Renal cortex interstitium (tissue), 15 donors: ENCODE measurements at places on chromosomes 16 and 17. TPM values are rescaled to one million over a fixed set of nuclear protein-coding genes. Genes with fewer than 3 reads are reported as not detected.

HOXB6 gene
- 173 TPM for polyA plus RNA-seq

DNA sequence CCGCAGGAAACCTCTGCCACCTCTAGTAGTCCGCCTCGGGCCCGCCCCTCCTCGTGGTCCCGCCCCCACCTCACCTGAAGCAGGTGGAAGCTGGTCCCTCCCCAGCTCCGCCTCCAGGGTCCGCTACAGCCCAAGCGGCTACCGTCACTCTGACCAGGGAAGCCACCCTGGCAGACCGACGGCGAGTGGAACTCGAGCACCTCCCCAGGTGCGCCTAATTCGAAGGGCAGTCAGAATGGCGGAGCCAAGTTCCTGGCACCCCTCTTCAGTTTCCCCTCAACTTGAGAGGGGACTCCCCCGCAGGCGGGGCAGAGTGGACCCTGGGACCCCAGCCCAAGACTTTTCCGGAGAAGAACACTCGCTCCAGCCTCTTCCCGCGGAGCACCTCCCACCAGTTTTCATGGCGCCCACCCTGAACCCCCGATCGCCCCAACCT is 507 bp downstream of the FHOD1 start:
- no peak for DNase-seq

AKAP1 gene
- polyA plus RNA-seq = 37.0 TPM

DNA sequence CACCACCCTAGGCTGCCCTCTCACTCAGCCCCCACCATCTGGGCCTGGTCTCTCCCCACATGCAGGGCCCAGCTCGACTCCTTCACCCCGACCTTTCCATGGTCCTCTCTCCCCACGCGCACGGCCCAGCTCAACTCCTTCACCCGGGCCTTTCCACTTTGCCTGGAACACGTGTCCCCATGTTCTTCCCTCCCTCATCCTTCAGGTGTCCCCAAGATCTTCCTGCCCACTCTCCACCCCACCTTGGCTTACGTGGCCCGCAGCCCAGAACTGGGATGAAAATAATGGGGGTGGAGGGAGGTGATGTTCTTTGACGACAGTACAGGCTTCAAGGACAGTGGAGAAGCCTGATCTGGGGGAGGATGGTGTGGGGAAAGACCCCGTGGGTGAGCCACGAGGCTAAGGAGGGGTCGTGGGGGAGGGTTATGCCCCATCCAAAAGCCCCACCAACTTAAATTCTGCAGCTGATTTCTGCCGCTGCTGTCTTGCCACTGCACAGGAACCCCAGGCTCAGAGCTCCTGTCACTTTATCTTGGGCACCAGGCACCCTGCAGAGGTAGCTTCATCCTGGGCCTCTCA is 9.9 kb upstream of the MEAK7 start:
- DNase-seq = no peak

ZNF213 gene
- polyA plus RNA-seq = 13.3 TPM

RAC3 gene
- 11.7 TPM for polyA plus RNA-seq

GRCh38 chr16:75566758-75567255 is 628 bp downstream of the GABARAPL2 start:
- no peak for DNase-seq

TBC1D3H gene
- 3.3 TPM for polyA plus RNA-seq

BAIAP3 gene
- 14.6 TPM for polyA plus RNA-seq

GNG13 gene
- polyA plus RNA-seq = 0.41 TPM

DNA sequence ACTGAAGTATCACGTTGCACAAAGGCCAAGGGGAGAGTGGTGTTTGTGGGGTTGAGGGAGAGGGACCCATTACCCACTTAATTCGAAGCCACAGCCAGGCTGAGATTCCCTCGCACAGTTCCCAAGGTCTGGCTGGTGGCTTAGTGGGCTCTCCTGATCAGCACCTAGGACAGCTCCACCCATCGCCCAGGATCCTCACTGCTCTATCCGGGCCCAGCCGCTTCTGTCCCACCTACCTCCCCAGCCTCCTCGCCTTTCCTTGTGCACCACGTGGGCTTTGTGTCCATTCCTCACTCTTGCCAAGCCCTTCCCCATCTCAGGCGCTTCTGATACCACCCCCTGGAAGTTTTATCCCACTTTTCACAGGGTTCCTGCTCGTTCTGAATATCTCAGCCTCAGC is 163.5 kb downstream of the CCT6B start:
- DNase-seq = peak; percentile 56

GRCh38 chr17:13302983-13303382 is 285.2 kb upstream of the ELAC2 start:
- DNase-seq = no peak

DNA sequence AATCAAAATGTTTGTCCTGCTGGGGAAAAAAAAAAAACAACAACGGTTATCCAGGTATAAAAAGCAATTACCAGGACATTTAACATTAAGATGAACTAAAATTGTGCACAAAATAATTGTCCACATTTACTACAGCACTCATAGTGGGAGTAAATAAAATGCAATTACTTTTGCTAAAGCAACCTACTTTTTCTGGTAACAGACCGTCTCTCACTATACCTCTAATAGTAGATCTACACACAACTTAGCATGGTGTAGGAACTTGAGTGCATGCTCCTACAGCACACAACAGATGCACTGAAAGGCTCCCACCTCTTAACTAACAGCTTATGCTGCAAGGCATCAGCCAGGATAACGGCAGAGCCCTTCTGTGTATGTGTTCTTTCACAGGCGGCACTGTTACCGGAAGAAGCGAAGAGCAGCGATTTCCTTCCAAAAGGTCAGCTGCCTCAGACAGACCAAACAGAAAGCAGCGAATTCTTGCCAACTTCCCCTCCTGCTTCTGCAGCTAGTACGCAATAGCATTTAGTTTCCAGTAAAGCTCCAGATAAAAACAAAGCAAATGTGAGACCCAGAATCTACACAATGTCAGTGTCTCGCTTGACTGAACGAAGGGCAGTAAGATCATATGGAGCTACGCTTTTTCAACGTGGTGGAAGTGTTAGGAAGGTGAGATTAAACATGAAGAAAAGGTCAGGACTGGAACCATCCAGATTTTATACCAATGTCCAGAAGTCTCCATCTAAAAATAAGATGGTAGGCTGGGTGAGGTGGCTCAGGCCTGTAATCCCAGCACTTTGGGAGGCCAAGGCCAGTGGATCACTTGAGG is 27.6 kb downstream of the STAT5B start:
- peak; percentile 71 for DNase-seq

SLC12A3 gene
- polyA plus RNA-seq = 20.8 TPM

- DNase-seq = no peak
Measured at GRCh38 chr17:44905006-44906000, 6.1 kb upstream of the EFTUD2 start.

GRCh38 chr16:12236589-12236988 is 260.1 kb downstream of the SNX29 start:
- peak; percentile 41 for DNase-seq

DNA sequence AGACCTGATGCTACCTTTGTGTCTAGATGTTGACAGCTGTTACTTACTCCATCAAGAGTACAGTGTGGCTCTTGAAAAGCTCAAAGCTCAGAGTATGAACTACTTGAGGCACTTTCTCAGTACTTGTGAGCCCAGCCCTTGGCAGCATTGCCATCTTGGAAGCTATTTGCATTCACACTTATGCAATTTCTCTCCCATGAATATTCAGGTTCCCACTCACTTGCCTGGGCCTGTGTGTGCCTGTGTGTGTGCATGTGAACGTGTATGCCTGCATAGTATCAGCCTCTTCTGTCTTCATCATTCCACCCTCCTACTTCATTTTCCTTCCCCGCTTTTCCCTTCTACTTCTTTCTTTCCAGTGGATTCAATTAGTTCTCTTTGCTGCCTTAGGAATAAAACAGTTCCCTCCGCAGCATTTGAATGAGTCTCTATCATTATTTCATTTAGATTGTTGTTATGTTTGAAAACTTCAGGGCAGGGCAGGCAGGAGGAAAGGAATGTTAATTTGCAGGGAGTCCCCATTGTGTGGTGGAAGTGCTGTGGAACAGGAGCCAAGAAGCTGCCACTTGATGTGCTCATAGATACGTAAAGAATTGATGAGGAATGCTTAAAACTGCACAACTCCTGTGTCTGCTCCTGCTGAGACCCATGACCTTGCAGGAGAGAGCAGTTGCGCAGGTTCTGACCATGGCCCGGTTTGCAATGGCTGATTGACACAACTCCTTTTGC is 58.9 kb downstream of the HS3ST4 start:
- no peak for DNase-seq

AANAT gene
- 0.29 TPM for polyA plus RNA-seq

DNA sequence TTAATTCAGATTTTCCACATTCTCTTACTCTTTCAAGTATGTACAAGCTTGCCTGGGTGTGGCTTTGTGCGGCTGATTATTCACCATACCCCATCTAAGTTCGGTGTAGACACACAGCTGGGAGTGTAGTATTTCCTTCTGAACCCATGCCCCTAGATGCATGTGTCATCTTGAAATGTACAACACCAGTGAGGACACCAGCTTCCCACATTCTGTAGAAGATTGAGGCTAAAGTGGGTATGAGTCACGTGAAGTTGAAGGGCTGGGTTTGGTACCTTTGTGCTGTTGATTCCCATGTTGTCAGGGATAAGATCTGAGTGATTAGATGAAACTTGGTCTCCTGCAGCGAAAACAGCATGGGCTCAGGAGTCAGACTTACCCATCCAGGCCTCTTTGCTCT is 14.6 kb upstream of the DHX8 start:
- DNase-seq = no peak

DNA sequence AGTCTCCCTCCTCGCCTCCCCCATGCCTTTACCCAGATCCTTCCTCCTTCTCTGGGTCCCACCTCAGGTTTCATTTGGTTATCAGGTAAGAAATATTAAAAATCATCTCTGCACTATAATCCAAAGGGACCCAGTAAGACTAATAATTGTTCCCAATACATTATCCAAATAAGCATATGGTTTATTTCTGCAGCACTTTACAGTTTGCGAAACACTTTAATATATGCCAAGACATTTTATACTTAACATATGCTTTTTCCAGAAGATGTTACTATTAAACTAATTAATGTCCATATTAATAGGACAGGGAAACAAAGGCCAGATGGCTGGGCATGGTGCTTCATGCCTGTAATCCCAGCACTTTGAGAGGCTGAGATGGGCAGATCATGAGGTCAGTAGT is 33.3 kb downstream of the CD300LF start:
- DNase-seq = no peak

- no peak for DNase-seq
Measured at GRCh38 chr16:27403601-27403992, 1.6 kb downstream of the IL21R start.

DNA sequence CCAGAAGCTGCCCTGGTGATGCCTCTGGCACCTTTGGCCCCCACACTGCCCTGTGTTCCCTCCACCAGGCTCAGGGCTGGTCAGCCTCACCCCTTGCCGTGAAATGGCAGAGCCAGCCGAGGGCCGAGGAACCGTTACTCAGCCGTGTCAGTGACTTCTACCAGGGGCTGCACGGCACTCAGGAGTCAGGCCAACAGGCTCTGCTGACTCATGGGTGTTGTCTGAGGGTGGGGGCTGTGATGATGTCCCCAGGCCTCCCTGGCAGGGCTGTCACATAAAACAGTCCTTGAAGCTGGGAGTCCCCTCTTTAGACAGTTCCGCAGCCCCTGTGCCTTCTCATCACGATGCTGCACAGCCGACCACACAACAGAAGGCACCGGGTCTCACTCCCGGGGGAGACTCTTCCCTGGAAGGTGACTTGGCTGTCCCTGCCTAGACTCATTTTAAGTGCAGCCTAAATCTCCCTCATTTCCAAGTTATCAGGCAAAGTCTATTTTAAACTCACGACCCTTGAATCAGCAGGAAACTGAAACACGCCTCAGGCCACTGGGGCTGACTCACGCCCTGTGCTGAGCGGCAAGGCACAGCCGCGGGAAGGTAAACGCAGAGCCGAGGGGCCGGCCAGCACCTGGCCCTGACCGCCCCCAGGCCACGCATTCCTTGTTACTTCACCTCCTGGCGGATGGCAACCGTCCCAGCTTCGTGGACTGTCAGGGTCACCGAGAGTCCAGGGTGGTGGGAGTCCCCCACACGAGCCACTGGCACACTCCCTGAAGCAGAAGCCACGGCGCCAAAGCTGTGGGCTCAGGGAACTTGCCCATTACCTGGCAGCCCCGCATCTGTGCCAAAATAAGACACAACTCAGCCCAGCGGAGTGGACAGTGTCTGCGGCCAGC is 102.6 kb downstream of the ZNF778 start:
- no peak for DNase-seq

ATP2A1 gene
- 4.6 TPM for polyA plus RNA-seq
